Stimulated activated CD4-positive, alpha-beta T cell treated with anti-CD3 and anti-CD28 coated beads, TNF-alpha, amount 100 ng/mL, for 1 hour (primary cell): ENCODE measurements at places on chromosomes 7 and 10.

DNA sequence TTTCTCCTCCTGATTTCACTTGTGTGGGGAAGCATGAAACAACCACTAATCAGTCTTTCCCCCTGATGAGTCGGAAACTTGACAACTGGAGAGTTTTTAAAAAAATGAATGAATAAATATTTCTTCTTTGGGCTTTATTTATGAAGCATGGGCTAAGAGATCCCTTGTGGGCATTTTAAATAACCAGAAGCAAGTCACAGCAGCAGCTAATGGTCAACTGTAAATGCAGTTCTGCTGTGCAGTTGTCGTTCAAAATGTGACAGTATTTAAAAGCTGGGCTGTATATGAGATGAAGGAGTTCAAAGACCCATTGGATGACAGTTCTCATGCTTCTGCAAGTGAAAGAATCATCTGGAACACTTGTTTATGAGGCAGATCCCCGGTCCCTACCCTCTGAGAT is 54.1 kb downstream of the STEAP1B start:
- no peak for DNase-seq

GRCh38 chr10:103433858-103434257 is 18.3 kb downstream of the CALHM2 start:
- no peak for DNase-seq

- DNase-seq = no peak
These were observed 62.6 kb upstream of the HECTD2 start for GRCh38 chr10:91347529-91347928.

DNA sequence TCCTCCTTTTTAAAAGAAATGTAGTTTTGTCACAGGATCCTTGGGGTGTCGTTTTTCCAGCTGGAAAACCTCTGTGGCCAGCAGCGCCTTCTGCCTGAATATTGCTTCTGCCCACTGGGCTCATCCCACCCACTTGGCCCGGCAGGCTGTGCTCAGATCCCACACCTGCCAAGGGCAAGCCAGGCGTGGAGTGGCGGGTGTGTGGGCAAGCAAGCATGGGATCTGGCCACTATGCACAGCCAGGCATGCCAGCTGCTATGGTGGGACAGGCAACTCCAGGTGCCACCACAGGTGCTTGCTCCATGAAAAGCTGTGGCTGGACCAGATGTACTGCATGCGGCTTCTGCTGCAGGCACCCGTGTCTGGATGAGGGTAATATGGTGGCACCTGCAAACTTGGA is 31.2 kb upstream of the INPP5F start:
- DNase-seq = no peak

GRCh38 chr10:82565197-82565575 is 690.2 kb downstream of the NRG3 start:
- no peak for DNase-seq

- no peak for DNase-seq
These were observed 962.8 kb downstream of the DNAJB9 start for GRCh38 chr7:109532262-109532992.

DNA sequence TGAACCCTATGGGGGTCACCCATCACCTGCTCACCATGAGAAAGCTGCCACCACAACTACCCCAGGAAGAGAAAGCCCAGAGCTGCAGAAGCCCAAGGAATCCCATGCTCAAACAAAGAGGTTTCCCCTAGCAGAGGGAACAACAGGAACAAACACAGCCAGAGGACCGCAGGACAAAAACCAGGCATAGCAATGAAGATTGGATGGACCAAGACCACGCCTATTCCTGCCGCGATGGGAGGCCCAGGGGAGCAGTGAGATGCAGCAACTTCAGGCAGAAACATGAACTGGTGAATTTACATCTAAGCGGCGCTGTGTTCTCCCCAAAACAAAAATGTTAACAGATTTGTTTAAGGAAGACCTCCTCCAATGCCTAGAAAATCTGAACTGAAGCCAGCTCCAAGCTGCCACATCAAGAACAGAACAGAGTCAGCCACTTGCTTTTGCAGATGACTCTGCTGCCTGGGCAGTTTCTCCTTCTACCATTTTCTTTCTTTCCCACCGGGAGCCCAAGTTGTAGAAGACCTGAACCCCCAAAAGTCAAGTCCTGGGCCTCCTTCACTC is 134.2 kb upstream of the NEBL start:
- no peak for DNase-seq

DNA sequence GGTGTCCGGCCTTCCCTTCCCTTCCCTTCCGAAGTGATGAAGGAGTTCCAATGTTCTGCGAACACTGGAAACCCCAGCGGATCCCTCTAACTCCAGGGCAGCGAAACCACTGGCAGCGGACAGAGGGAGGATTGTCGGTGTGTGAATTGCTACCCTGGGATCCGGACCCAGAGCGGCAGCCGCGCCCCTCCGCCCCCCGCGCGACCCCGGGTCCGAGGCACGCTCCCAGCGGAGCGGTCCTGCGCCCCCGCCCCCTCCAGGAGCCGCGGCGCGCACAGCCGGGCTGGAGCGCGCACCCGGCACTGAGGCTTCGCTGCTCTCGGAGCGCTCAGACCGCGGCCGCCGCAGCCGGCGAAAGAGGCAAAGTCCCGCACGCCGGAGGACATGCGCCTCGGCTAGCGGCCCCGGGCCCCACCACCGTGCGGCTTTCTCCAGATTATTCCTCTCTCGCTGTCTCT is at the start of gene PTPRZ1:
Gene PTPRZ1 (plus strand): TSS at position 331 of the 458 bp plus-strand sequence. CDS start 339 bp downstream, outside the sequence.
- no peak for DNase-seq

- no peak for DNase-seq
These were observed 74.7 kb upstream of the CAMK2B start for GRCh38 chr7:44400033-44400511.

DNA sequence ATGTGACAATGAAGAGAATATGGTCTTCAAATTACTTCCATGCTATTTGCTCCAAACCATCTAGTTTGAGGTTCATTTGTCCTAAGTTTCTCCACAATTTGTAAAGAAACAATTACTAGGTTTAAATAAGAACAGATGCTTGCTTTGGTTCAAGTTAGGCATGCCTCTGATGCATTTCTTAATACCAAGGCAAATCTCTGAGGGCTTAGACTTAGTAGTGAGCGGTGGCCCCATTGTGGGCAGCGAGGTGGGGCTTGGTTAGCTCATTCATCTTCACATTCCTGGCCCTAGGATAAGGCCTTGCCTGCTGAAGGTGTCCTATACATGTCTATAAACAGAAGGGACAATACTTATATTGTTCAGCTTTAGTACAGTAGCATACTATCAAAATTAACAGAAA is 52.4 kb upstream of the RHEB start:
- no peak for DNase-seq

DNA sequence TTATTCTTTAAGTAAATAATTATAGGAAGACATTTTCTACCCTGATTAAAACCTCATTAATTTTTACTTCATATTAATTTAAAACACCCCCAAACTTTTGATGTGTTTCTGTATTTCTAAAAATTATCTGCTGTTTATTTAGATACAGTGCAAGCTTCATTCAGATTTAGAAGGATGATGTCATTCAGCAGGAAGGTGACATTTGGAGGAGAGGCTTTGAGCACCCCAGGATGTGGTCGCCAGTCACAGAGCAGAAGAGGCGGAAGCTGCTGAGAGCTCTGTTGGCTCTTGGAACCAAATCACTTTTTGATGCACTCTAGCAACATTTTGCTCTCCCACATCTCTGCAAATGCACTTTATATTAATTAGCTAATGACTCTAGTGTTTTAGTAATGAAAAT is 233.9 kb upstream of the CACNA2D1 start:
- DNase-seq = no peak

- no peak for DNase-seq
These were observed 85.1 kb downstream of the KLF6 start for GRCh38 chr10:3699916-3700315.

GRCh38 chr7:106792233-106792926 is 72.7 kb upstream of the PIK3CG start:
- no peak for DNase-seq

- DNase-seq = no peak
These were observed 259.1 kb downstream of the KLF6 start for GRCh38 chr10:3525832-3526449.

DNA sequence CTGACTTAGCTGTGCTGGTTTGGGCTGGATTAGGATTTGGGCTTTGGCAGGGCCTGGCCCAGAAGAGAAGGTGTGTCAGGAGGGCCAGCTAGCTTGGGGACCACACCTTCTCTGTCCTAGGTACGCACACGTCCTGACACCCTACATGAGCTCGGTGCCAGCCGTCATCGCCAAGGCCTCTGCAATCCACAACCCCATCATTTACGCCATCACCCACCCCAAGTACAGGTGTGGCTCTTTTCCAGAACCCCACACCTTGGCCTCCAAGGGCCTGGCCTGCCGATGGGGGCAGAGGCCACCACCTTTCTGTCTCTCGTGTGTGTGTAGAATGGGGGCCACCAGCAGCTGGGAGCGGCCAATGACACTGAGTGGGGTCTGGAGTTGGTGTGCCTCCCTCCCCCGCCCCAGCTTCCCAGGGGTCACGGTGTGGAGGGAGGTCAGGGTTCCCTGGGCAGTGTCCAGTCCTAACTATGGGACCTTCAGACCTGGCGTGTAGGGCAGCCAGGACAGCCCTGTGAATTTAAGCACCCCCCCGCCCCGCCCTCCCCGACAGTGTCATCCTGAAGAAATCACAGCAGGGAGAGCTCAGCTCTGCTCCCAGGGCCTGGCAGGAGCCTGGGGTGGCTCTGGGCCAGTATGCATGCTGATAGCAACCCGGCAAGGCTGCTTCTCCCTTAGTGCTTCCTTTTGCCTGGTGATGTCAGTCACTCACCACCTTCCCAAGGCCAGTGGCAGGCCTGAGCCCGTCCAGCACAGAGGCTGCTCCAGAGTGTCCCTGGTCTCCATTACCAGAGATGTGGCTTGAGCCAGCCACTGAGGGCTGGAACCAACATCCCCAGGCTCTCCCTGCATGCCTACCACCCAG is 6.9 kb upstream of the LDB3 start:
- no peak for DNase-seq

GRCh38 chr10:102727037-102727818 is 12.8 kb downstream of the SFXN2 start:
- no peak for DNase-seq

GRCh38 chr10:91514787-91515186 is 104.6 kb downstream of the HECTD2 start:
- DNase-seq = no peak

- no peak for DNase-seq
These were observed 461.2 kb upstream of the VSTM2A start for GRCh38 chr7:54080971-54081370.

GRCh38 chr7:116551692-116552091 is 26.9 kb downstream of the CAV1 start:
- no peak for DNase-seq

GRCh38 chr10:70317943-70318318 is 34.1 kb upstream of the NPFFR1 start:
- DNase-seq = no peak

DNA sequence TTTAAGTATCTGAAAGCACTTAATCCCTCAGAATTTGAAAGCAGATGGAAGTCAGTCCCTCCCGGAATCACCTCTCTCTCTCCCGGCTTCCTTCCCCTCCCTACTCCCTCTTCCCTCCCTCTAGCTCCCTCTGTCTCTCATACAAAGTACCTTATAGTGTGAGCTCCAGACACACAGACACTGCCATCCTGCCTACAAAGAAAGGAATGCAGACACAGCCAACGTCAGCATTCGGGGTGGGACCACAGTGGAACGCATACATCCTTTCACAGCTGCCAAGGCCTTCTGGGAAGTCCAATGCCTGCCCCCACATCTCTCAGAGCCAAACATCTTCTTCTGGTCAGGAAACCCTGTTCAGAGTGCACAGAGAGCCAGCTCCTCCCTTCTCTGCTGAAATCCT is 9.3 kb downstream of the NOD1 start:
- DNase-seq = no peak

- no peak for DNase-seq
These were observed 44.6 kb downstream of the VSTM4 start for GRCh38 chr10:49070701-49071100.

DNA sequence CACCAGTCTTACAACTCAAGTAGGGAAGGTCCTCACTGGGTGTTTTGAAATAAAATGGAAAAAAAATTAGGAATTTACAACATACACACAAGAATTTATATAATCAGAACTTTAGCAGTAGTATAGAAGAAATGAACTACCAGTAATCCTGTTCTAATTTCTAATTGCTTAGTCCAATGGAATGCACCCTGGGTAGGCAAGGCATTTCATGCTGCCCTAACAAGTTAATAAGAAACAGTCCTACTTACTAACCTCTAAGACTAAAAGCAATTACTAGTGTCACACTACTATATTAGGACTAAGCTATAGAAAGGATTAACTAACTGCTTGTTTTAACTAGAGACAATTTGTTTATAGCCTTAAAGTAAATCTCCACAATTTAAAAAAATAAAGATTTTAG is 158.1 kb downstream of the BTAF1 start:
- no peak for DNase-seq

GRCh38 chr7:45888185-45888992 is at the start of gene IGFBP1:
TSS of gene IGFBP1 (plus strand) at chr7:45888488. CDS start at chr7:45888653, 165 bp downstream.
- DNase-seq = no peak

DNA sequence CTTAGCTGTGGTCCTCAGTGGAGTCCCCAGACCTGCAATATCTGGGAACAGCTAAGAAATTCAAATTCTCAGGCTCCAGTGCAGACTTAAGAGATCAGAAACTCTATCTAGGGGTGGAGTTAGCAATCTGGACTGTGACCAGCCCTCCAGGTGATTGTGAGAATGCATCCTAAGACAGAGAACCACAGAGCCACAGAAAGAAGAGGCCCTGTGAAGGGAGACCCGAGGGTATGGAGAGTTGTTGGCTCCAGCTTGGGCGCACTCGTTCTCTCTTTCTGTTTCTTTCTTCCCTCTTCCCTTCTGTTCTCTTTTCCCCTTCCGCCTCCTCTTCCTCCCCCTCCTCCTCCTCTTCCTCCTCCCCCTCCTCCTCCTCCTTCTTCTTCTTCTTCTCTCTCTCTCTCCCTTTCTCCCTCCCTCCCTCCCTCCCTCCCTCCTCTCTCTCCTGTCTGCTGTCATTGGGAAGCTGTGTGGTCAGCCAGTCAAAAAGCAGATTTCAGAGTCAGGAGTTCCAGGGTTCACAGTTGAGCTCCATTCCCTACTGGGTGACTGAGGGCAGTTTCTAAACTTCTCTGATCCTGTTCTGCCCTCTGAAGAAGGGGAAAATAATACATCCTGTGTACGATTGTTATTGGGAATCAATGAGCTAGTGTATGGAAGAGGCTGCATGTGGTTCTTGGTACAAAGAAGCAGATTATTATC is 62.1 kb upstream of the STEAP1B start:
- no peak for DNase-seq
